NCI-H748 treated with DMSO at 0.1 percent for 48 hours (cell line): ENCODE measurements at places on chromosomes 4 and X.

DNA sequence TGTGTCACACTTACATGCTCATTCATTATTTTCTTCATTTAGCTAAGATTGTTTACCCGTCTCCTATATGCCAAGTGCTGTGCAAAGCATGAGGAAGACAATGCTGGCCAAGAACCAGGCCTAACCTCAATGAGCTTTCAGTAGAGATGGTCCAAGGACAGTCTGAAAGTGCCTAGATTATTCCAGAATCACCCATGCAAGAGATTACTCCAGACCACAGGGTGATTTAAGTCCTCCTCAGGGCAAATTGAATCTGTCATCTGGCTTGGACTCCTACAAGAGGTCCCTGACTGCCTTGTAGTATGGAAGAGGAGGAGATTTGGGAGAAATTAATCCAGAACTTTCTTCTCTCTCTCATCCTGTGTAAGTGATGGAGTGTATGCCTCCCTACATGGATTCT is 99.4 kb upstream of the NDP start:
- no peak for DNase-seq

- peak; percentile 66 for DNase-seq
These were observed at the start of gene PYURF for GRCh38 chr4:88523325-88524129. PYURF (minus strand) TSS chr4:88523776; CDS start chr4:88523700, 76 bp downstream.

DNA sequence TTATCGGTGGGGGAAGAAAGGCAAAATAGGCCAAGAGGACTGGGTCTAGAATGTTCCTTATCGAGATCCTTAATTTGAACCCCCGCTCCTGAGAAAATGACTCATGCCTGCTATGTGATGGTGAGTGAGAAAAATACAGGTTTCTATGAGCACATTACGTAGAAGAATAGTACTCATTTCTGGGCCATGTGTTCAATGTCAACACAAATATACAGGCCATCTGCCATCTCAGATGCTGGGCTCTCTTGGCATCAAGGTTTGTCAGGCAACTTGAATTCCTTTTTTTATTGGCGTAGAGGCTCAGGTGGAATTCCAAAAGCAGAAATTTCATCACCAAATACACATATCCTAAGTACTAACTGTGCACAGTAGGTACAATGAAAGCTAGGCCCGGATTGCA is 81.4 kb upstream of the TRIM2 start:
- no peak for DNase-seq

DNA sequence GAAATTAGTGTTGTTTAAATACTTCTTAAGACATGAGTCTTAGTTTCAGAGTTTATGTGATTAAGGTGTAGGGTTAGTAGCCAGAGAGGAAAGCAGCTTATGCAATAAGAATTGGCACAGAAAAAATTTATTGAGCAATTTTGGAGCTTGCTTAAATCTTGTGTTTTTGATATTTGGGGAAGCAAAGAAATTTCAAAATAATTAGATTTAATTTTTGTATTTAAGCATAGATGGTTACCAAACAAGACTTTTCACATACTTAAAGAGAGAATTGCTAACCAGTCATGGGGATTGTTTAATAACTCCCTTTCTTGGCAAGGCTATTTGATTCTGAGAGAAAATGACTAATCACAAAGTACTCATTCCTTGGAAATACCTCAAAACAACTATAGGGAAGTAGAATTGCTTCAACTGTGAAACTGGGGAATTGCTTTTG is 202.0 kb upstream of the GRID2 start:
- DNase-seq: no peak
